ENCODE measurements at places on chromosomes 7 and 10.

- DNase-seq: no peak
Measured at GRCh38 chr10:119031496-119032059, 2.1 kb downstream of the NANOS1 start.

GRCh38 chr7:50637725-50638643, 72.8 kb upstream of the DDC start:
- no peak for DNase-seq

DNA sequence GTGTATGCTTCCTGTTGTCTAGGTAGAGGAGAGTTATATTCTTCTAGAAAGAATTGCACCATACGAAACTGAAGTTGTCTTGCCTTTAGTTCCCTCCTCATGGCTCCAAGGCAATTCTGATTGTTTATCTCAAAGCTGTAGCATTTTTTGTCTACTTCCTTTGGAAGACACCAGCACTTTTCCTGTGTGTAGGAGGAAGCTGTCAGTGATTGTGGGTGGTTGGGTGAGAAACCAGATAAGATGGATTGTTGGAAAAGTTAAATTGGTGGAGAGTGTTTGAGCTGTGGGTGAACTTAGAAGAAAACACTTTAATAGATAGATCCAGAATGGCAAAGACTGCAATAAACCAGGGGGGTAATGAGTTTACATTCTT, 12.1 kb upstream of the CSTF2T start:
- no peak for DNase-seq

GRCh38 chr7:36852931-36853330, 128.6 kb upstream of the AOAH start:
- no peak for DNase-seq

GRCh38 chr7:21317966-21318915, 109.6 kb upstream of the SP4 start:
- DNase-seq: peak; percentile 56

- no peak for DNase-seq
Measured at GRCh38 chr7:35518767-35519166, 176.2 kb downstream of the HERPUD2 start.

GRCh38 chr7:2959828-2960599, 83.7 kb downstream of the CARD11 start:
- no peak for DNase-seq

GRCh38 chr10:49310460-49310859, 11.5 kb downstream of the C10orf71 start:
- no peak for DNase-seq

DNA sequence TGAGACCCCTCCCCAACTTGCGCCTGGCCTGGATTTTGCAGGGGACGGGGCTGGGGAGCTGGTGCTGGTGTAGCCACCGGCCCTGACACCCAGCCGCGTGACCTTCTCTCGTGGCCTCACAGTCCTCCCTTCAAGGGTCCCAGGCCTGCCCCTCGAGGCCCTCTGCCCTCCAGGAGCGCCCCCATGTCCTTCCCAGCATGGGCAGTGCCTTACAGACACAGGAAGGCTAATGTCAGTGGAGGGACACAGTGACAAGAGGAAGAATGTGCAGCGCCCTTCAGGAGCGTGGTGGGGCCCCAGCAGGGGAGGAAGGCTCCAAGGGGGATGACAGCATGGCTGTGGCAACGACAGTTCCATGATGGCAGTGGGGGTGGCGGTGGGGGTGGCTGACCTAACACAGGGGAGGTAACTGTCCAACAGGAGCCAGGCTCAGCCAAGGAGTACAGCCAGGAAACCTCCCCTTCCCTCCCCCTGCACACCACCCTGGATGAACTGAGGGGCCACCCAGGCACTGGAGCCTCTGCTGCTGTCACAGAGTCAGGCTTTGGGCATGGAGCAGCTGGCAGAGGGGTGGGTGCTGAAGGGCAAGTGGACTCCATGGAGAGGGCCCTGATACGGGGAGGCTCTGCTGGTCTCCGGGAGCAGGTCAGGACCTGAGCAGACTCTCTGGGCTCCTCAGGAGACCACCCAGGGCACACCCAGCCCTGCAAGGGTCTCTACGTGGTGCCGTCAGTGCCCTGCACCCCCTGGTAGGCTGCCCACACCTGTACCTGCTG, 76.0 kb upstream of the RET start:
- no peak for DNase-seq

DNA sequence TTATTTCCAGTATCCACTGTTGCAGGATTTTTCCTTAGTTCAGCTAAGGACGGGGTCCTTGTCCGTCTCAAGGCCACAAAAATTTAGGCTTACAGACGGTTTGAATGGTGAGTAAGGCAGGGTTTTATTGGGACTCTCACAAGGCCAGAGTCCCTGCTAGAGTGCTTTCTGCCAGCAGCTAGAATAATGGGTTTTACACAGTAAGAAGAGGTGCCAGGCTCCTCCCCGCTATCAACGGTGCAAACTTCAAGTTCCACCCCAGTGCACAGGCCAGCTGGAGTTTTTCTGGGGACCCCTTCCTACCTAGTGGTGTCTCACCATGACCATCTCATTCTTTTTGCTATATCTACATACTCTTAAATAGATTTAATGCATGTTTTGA, 198.5 kb upstream of the KCTD7 start:
- no peak for DNase-seq

- DNase-seq: no peak
Measured at GRCh38 chr10:2891073-2891769, 176.1 kb upstream of the PFKP start.

- DNase-seq: no peak
Measured at GRCh38 chr10:22159979-22160378, 57.8 kb downstream of the EBLN1 start.

GRCh38 chr7:47497367-47498096, 84.4 kb downstream of the TNS3 start:
- DNase-seq: no peak
